Activated T-cell treated with anti-CD3 and anti-CD28 coated beads, Interleukin-2, amount 50 U/mL, for 72 hours (primary cell): ENCODE measurements at places on chromosomes 13 and 19. TPM values are rescaled to one million over a fixed set of nuclear protein-coding genes. Genes with fewer than 3 reads are reported as not detected.

DNA sequence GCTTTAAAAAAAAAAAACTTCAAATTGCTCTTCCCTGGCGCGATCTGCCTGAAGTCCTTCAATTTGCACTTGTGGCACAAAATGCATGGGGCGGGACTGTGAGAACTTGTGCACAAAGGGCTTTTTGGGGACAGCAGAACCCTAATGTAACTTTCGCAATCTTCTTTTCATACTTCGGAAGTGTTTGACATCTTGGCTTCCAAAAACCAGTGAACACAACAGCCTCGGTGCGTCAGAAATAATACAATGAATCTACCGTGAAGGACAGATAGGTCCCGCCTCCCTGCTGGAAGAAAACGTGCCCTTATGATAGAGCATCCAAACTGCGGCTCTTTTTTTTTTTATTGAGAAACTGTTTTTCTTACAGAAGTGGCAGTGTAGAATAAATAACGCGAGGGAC lies 36.6 kb downstream of the KLF2 start:
- H3K27ac ChIP-seq: no peak overlapping the region
- DNase-seq: no peak
- no peak overlapping the region for H3K4me3 ChIP-seq
- H3K4me1 ChIP-seq: peaks cover 50% of the 10 kb centered on the region
- H3K27me3 ChIP-seq: peaks cover 67% of the 10 kb centered on the region

- H3K4me3 ChIP-seq: no peak overlapping the region
- H3K27me3 ChIP-seq: no peaks in the 10 kb centered on the region
- no peaks in the 10 kb centered on the region for H3K36me3 ChIP-seq
- H3K27ac ChIP-seq: peak overlapping the region; percentile 21
Observed at GRCh38 chr13:100128373-100128772, 39.5 kb downstream of the PCCA start.

DNA sequence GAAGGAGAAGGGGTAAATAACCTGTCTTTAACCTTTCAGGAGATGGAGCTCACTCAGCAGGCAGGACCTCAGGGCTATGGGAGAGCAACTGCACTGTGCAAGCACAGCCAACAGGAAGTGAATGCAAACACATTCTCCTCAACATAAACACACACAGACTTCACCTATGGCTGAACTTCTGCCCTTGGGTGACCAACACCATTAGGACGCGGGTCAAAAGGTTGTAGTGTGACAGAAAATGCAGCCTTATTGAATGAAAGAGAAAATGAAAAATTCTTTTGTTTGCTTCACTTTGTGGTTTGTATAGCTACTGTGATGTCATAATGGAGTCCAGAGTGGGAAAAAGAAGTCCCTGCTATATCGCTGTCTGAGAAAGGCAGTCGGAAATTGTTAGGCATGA lies 323.0 kb downstream of the NDFIP2 start:
- H3K4me1 ChIP-seq: no peaks in the 10 kb centered on the region
- no peak overlapping the region for H3K27ac ChIP-seq
- no peaks in the 10 kb centered on the region for H3K36me3 ChIP-seq
- no peak for DNase-seq
- H3K4me3 ChIP-seq: no peak overlapping the region

- peaks cover 2% of the 10 kb centered on the region for H3K36me3 ChIP-seq
- H3K4me1 ChIP-seq: peaks cover 8% of the 10 kb centered on the region
Observed at GRCh38 chr13:23467048-23467931, 33.8 kb upstream of the SACS start.

DNA sequence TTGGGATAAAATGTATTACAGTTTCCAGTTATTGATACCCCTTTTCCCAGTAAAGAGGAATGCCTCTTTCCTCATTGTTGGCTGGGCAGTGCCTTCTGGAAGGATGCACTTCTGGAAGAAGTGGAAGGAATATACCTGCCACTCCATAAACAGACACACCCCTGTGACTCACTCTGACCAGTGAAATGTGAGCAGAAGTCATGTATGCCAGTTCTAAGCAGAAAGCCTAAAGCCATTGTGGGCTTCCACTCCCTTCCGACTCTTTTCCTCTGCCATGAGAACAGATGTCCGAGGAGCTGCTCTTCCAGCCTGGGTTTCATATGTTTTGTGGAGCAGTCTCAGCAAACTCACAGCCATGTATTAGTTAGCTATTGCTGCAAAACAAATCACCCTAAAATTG lies 166.1 kb upstream of the SERP2 start:
- H3K27me3 ChIP-seq: peaks cover 80% of the 10 kb centered on the region
- H3K27ac ChIP-seq: no peak overlapping the region
- no peaks in the 10 kb centered on the region for H3K4me1 ChIP-seq
- no peaks in the 10 kb centered on the region for H3K36me3 ChIP-seq

DNA sequence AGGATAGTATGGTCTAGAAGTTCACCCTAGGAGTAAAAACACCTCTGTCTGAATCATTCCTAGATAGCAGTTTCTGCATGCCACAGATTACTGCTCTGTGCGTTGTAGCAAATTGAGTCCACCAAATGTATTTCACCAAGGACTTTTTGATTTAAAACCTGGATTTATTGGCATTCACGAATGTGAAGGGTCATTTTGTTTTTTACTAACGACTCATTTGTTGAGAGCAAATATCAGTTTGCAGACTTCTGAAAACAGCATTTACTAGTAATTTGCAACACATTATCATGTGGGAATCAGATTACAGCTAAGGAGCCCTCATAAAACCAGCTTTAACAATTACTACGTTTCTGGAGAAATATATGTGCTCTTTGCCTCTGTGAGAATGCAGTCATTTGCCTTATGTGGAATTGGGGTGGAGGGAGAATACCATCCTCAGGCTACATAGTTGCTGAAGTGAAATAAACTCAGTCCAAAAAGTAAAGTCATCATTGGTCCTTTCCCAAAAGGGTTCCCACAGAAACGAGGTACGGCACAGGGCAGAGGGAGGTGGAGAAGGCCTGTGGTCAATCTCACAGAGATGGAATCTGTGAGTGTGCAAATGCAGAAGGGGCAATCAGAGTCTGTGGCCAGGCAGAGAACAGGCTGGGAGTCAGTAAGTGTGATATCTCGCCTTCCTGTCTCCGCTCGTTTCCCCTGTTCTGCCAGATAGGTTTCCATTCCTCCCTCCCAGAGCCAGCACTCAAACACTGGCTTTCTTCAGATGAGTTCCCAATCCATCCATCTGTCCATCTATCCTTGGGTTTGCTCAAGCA lies 63.1 kb downstream of the DLEU7 start:
- H3K27me3 ChIP-seq: peaks cover 32% of the 10 kb centered on the region
- H3K27ac ChIP-seq: no peak overlapping the region
- peaks cover 4% of the 10 kb centered on the region for H3K36me3 ChIP-seq
- H3K4me1 ChIP-seq: no peaks in the 10 kb centered on the region

DNA sequence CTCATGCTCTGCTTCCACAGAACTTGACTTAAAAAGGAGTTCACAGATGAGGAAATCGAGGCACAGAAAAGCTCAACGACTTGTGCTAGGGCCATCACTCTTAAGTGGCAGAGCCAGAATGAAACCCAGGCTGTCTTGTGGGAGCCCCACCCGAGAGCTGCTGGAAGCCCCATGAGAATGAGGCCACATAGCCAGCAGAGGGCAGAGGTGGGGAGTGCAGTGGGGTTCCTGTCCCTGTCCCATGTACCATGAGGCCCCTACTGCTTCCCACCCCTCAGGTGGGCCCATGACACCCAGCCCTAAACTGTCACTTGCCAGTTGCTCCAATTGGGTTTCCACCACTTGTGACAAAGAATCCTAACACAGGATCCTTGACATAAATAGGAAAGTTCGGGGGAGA lies 175.9 kb downstream of the IRS2 start:
- no peaks in the 10 kb centered on the region for H3K4me1 ChIP-seq
- peak; percentile 3 for DNase-seq
- no peak overlapping the region for H3K27ac ChIP-seq
- H3K4me3 ChIP-seq: no peak overlapping the region
- H3K36me3 ChIP-seq: no peaks in the 10 kb centered on the region
- peaks cover 4% of the 10 kb centered on the region for H3K27me3 ChIP-seq

DNA sequence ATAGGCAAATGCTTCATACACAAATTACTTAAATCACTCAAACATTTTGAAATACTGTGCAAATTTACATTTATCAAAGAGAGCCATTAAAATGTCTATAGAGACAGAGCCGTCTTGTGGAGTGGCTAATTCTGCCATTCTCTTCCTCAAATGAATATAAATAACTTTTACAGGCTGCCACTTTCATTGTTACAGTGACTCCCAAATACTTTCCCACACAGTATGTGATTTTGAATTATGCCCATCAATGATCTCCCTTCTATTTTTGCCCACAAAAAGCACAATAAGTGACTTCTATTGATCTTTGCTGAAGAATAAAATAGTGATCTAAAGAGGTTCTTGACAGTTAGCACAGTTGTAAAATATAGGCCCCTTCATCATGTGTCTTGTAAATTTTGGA lies 1244.9 kb downstream of the PCDH17 start:
- H3K4me3 ChIP-seq: no peak overlapping the region
- no peak for DNase-seq
- no peak overlapping the region for H3K27ac ChIP-seq
- H3K4me1 ChIP-seq: no peaks in the 10 kb centered on the region
- no peaks in the 10 kb centered on the region for H3K36me3 ChIP-seq

- peaks cover 10% of the 10 kb centered on the region for H3K27me3 ChIP-seq
- no peak for DNase-seq
- H3K36me3 ChIP-seq: no peaks in the 10 kb centered on the region
- no peaks in the 10 kb centered on the region for H3K4me1 ChIP-seq
- no peak overlapping the region for H3K27ac ChIP-seq
Observed at GRCh38 chr13:72694314-72694713, 33.1 kb downstream of the MZT1 start.

- no peak overlapping the region for H3K4me3 ChIP-seq
- DNase-seq: no peak
- H3K4me1 ChIP-seq: peaks cover 29% of the 10 kb centered on the region
- no peak overlapping the region for H3K27ac ChIP-seq
Observed at GRCh38 chr19:38310279-38310670, 5.5 kb downstream of the YIF1B start.

DNA sequence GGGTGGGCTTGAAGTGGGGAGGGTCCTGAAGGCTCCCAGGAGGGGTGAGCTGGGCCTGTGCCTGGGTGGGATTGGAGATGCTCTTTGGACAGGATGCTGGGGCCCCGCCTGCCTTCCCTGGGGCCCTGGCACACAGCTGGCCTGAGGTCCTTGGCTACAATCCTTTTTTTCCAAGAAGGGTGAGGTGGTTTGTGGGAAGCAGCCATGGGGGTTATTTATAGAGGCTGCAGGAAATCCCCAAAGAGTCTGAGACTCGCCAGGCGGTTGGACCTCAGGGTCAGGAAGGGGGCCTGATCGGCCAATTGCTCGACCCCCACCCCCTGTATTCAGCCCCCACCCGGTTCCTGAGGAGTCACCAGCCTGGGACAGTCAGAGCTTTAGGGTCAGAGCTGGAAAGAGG lies 10.0 kb downstream of the GTPBP3 start:
- no peak overlapping the region for H3K4me3 ChIP-seq
- no peak overlapping the region for H3K27ac ChIP-seq
- H3K4me1 ChIP-seq: peaks cover 9% of the 10 kb centered on the region
- no peaks in the 10 kb centered on the region for H3K36me3 ChIP-seq

GRCh38 chr13:105341256-105341655 lies 1194.2 kb downstream of the EFNB2 start:
- no peak overlapping the region for H3K27ac ChIP-seq
- no peak overlapping the region for H3K4me3 ChIP-seq
- H3K36me3 ChIP-seq: no peaks in the 10 kb centered on the region
- no peak for DNase-seq
- peaks cover 13% of the 10 kb centered on the region for H3K4me1 ChIP-seq
- H3K27me3 ChIP-seq: peaks cover 7% of the 10 kb centered on the region

DNA sequence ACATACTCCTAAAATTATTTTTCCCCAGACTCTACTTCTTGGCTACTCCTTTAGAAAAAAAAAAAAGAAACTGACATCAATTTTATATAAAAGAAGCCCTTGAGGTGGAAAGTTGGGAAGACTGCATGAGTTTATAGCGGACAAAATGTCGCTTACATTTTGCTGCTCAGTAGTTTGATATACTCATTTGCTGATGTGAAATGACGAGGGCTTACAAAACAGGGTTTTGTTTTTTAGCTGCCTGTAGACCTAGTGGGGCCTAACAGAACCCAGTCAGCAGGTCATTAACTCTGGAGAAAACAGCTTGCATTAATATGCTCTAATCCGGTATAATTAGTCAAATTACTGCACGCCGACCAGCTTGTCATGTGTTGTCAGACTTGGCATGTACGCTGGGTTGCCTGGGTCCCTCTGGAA lies 37.6 kb upstream of the MAB21L1 start:
- H3K27ac ChIP-seq: no peak overlapping the region
- no peak for DNase-seq
- H3K36me3 ChIP-seq: no peaks in the 10 kb centered on the region
- H3K4me1 ChIP-seq: no peaks in the 10 kb centered on the region
- no peak overlapping the region for H3K4me3 ChIP-seq
- H3K27me3 ChIP-seq: no peaks in the 10 kb centered on the region

GRCh38 chr19:3025549-3025886 lies 3.6 kb downstream of the TLE2 start:
- H3K4me3 ChIP-seq: no peak overlapping the region
- DNase-seq: no peak
- H3K27me3 ChIP-seq: peaks cover 19% of the 10 kb centered on the region
- H3K36me3 ChIP-seq: no peaks in the 10 kb centered on the region

DNA sequence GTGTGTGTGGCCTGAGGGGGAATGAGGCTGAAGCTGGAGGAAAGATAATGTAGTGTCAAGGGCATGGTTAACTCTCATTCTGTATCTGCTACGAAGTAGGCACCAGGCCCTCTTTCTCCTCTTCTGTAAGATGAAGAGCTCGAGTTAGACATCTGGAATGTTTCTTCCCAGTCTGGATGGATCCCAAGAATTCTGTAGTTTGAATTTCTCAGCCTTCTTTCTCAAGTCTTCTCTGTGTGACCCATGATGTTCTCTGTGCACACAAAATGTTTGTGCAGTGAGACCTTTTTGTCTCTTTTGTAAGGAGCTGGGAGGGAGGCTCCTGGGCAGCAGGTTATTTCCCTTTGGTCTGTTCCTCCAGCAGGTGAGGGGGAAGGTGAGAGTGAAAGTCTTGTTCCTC lies 13.7 kb downstream of the FGF9 start:
- no peak for DNase-seq
- H3K27ac ChIP-seq: no peak overlapping the region
- H3K27me3 ChIP-seq: peaks cover 20% of the 10 kb centered on the region
- H3K36me3 ChIP-seq: no peaks in the 10 kb centered on the region

- H3K27ac ChIP-seq: no peak overlapping the region
- H3K27me3 ChIP-seq: peaks cover 21% of the 10 kb centered on the region
- no peak overlapping the region for H3K4me3 ChIP-seq
- H3K36me3 ChIP-seq: no peaks in the 10 kb centered on the region
- H3K4me1 ChIP-seq: peaks cover 10% of the 10 kb centered on the region
Observed at GRCh38 chr13:26561651-26562511, 4.4 kb downstream of the WASF3 start.

- H3K36me3 ChIP-seq: no peaks in the 10 kb centered on the region
- DNase-seq: no peak
- peaks cover 9% of the 10 kb centered on the region for H3K27me3 ChIP-seq
- H3K4me1 ChIP-seq: no peaks in the 10 kb centered on the region
Observed at GRCh38 chr19:7287722-7288121, 6.5 kb downstream of the INSR start.

BRSK1 gene
- 13.0 TPM for total RNA-seq

SAFB gene
- total RNA-seq: 112 TPM

MIER2 gene
- 25.8 TPM for total RNA-seq

IGFL2 gene
- not detected for total RNA-seq

GGACT gene
- 9.5 TPM for total RNA-seq

SELENOV gene
- not detected for total RNA-seq
